ENCODE measurements at places on chromosomes 6 and 20.

GRCh38 chr20:52179331-52180179 lies 12.0 kb downstream of the ZFP64 start:
- DNase-seq: no peak

DNA sequence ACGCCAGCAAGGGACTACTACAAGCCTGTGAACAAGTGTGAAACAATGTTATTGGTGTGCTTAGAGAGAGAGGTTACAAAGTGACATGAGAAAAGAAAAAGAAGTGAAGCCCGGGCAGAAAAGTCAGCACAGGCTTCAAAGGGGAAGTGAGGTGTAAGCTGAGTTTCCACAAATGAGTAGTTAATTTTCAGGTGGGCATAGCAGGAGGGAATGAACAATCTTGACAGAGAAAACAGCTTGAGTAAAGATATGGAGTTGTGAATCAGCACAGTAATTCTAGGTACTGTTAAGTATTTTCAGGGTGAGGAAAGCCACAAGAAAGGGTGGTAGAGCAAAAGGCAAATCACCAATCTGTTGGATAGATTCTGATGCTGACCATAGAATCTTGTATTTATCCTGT lies 4.3 kb downstream of the KCNQ5 start:
- no peak for DNase-seq

- no peak for DNase-seq
Measured at GRCh38 chr6:166003569-166003968, 164.1 kb downstream of the TBXT start.

GRCh38 chr6:159062564-159062945 lies 17.8 kb upstream of the TAGAP start:
- DNase-seq: no peak

GRCh38 chr6:50663806-50664205 lies 49.5 kb upstream of the TFAP2D start:
- DNase-seq: no peak

DNA sequence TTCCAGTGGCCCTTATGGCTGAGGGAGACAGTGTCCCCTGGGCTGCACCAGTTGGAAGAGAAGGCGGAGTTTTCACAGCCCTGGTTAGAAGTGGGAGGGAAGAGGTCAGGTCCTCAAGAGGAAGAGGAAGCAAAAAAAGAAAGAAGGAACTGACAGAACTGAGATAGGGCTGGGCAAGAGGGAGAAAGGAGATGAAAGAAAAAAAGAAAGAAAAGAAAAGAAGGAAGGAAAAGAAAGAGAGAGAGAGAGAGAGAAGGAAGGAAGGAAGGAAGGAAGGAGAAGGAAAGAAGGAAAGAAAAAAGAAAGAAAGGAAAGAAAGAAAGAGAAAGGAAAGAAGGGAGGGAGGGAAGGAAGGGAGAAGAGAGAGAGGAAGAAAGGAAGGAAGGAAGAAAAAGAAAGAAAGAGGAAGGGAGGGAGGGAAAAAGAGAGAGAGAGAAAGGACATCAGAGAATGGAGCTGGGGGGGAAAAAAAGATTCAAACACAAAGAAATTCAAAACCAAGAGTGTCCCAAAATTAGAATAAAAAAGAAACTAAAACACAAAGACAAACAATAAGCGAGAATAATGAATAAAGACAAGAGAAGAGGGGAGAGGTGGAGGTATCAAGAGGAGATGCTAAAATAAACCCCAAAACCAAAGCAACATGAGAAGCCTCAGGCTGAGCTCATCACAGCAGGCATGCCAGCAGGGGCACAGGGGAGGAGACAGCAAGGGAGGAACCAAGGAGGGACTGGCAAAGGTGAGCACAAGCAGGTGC lies 5.3 kb upstream of the FUCA2 start:
- peak; percentile 35 for DNase-seq

DNA sequence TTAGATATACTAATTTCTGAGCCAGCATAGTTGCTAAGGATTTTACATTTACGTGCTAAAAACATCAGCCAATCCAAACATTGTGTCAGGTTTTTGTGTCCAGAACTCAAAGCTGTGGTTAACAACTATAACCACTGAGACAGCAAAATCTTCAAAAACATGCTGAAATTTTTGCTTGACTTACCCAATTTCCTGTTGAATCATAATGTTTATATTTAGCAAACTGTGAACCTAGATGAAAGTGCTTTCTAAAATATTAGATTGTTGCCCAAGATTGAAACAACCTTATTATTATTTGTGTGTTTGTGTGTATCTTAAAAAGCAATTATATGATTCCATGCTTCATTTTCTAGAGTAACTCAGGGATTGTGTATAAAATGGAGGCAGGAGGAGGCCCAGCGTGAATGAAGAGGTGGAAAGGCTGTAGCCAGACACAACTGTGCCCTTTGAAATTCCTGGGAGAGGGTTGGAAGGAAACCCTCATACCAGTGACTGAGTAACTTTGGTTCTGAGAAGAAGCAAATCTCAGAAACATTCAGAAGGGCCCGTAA lies 48.0 kb downstream of the ARMC2 start:
- no peak for DNase-seq

- DNase-seq: peak; percentile 68
Measured at GRCh38 chr6:25017932-25018567, 82.3 kb upstream of the RIPOR2 start.

- no peak for DNase-seq
Measured at GRCh38 chr6:28215425-28215824, 9.7 kb upstream of the ZSCAN9 start.

- DNase-seq: no peak
Measured at GRCh38 chr6:145863366-145863765, 48.8 kb upstream of the FBXO30 start.

- DNase-seq: peak; percentile 90
Measured at GRCh38 chr20:63740627-63741353, 1.2 kb downstream of the SLC2A4RG start.

GRCh38 chr6:42514745-42515144 lies 49.1 kb upstream of the UBR2 start:
- DNase-seq: no peak

DNA sequence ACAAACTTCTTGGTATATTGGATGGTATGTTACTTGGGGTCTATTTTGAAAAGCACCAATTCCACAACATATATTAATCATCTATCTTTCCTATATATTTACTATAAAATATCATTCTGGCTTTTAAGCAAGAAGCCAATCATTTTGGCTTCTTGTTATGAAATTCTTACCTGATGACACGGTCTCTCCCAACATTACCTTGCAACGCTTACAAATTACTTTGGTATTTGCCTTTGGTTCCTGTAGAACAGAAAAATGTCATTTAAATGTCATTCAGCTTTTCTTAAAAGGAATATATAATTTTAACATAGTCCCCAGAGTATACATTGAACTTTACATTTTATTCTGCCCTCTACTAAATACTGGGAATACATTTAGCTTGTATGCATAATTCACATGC lies 27.4 kb downstream of the UBE3D start:
- no peak for DNase-seq

- no peak for DNase-seq
Measured at GRCh38 chr20:47805951-47806350, 20.7 kb upstream of the SULF2 start.

DNA sequence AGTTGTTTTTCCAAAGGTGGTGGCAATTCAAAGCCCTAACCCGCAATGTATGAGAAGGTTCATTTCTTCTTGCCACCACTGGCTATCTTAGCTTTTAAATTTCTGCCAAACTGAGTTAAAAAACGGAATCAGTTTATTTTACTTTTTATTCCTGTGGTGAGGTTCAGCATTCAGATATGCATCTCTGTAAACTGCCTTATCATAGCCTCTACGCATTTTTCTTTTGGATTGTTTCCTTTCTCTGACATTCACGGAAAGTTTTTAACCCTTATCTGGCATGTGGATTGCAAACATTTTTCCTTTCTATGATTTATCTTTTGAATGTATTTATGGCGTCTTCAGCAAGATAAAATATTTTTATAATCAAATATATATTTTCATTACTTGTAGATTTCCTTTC lies 37.7 kb downstream of the AK9 start:
- DNase-seq: no peak

GRCh38 chr20:61301711-61302525 lies 49.9 kb downstream of the CDH4 start:
- no peak for DNase-seq

DNA sequence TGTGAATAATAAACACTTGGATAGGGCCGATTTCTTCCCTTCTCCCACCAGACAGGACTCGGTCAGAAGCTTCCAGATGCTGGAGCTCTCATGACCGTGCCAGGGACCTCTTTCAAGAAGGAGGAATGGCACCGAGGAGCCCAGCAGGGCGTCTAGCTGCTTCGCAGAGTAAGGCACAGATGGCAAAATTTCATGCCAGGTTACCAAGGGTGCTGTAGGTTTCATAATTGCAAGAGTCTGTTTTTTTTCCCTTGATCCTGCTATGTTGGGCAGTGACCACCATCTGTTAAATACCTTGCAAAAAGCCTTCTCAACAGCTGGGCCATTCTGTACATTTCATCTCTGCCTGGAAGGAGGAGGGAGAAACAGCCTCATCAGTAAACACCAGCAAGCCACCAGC lies 111.8 kb downstream of the EDN3 start:
- DNase-seq: no peak

GRCh38 chr20:17841751-17842215 lies 126.8 kb downstream of the SNX5 start:
- no peak for DNase-seq

DNA sequence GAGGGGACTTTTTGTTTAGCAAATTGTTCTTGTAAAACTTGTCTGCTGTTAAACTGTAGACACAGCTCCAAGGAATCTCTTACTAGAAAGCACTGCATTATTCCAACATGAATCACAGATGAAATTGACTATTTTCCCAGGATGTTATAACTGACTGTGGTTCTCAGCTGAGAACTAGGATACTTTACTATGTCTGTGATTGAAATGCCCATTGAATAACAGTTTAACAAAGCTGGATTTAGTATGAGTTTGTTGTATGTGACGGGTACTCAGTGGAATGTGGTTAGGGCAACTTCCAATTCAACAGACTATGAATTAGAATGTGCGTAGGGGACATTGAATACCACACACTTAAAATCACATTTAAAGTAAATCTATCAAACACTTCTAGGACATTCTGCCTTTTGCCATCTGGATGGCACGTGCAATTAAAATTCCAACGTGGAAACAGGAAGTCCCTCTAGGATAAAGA lies 193.4 kb upstream of the PREP start:
- DNase-seq: no peak

DNA sequence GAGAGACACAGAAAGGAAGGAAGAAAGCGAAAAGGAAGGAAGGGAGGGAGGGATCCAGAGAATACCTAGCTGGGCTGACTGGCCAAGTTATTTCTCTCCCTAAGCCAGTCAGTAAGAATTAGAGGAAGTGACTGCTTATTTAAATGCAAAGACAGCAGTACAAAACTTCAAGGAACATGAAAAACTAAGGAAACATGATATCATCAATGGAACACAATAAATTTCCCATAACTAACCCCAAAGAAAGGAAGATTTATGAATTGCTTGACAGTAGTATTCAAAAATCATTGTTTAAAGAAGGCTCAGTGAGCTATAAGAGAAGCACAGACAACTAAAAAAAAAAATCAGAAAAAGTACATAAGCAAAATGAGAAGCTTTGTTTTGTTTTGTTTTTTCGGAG lies 252.3 kb upstream of the SASH1 start:
- no peak for DNase-seq

DNA sequence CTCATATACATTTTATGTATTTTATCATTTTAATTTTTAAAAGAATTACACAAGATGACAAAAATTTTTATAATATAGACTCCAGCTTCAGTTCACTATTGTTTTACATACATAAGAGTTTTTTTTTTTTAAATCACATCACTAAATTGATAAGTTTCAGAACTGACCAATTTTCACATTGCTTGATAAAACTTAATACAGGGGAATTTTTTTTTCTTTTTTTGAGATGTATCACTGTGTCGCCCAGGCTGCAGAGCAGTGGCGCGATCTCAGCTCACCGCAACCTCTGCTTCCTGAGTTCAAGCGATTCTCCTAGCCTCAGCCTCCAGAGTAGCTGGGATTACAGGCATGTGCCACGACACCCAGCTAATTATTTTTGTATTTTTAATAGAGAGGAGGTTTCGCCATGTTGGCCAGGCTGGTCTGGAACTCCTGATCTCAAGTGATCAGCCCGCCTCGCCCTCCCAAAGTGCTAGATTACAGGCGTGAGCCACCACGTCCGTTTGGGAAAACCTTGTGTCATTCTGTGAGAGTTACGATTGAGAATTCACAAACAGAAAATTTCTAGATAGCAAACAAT lies 36.6 kb upstream of the BTN3A2 start:
- DNase-seq: peak; percentile 50

DNA sequence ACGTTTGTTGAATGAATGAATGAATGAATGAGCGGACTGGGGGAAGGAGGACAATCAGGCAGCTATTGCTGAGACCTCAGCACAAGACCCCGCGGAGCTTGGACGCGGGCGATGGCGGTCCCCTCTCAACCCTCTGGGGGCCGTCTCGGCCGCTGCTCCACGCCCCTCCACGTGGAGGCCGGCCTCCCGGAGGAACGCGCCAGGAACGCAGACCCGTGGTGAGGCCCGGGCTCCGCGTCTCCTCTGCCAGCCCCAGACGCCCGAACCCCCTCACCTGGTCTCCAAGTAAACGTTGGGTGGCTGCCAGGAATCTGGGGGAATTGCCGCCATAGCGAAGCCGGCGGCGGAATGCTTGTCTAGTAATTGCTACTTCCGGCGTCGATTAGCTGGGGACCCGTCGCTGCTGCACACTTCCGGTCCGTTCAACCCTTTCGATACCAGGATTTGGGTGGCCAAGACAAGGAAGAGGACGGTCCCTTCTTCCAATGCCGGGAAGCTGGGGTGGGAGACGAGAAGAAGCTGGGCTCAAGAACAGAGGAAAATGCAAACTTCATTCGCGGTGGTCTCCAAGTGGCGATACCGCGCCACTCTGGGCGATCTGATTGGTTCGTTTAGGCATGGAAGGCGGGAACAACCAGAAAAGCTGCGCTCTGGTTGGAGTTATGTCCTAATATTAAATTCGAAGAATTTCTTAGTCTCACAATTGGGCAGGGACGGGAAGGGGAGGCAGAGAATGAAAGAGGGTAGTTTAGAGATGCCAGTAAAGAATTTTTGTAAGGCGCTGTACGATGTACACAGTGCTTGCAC lies at the start of gene PPIL1:
Gene PPIL1, minus strand, starts transcription at position 361 of the 807 bp plus-strand sequence. Its CDS starts 31 bp downstream, at position 330.
- DNase-seq: peak; percentile 94

DNA sequence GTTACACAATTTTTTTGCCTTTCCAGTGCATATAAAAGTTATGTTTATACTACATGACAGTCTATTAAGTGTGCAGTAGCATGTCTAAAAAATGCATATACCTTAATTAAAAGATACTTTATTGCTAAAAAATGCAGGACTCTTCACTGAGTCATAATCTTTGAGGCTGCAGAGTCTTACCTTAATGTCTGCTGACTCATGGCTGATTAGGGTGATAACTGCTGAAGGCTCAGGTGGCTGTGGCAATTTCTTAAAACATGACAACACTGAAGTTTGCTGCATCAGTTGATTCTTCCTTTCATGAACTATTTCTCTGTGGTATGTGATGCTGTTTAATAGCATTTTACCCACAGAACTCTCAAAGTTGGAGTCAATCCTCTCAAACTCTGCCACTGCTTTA lies 19.1 kb downstream of the ZSCAN23 start:
- DNase-seq: no peak

DNA sequence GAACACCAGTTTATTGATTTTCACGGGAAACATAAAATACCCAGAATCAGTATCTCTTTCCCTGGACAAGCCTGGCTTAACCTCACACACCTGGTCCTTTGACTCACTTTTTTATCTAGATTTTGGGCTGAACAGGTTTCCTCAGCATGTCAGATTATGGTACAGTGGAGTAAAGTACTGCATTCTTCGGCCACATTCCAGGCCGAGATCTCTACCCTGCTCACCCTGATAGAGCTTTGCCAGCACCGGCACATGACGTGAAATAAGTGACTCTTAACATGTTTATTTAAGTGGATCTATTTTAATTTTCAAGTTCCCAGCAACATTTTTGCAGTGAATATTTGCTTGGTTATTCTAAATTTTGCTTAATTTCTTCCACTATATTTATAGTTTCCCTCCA lies 79.0 kb upstream of the POPDC3 start:
- no peak for DNase-seq
